ENCODE measurements at places on chromosomes 12 and 14.

DNA sequence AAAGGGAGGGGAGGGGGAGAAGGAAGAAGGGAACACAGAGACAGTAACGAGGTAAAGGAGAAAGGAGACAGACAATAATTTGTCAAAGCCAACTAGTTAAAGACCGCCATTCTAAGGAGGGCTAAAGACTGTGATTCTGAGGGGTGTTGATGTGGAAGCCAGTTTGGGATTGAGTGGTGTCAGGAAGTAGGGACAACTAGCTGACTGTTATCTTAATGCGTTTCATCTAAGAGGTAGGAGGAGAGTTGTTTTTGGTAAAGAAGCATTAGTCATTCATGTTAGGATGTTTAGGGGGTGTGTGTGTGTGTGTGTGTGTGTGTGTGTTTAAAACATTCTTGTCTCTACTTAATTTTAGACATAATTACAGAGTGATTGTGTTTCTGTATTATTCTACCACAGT is 95.0 kb downstream of the INSM2 start:
- H3K27me3 ChIP-seq, result no peaks in the 10 kb centered on the region
- H3K4me3 ChIP-seq, result no peak overlapping the region
- no peak overlapping the region for H3K27ac ChIP-seq
- DNase-seq, result no peak
- peaks cover 5% of the 10 kb centered on the region for H3K4me1 ChIP-seq

GRCh38 chr12:118979763-118980406 is 1.5 kb upstream of the SRRM4 start:
- peaks cover 30% of the 10 kb centered on the region for H3K27me3 ChIP-seq
- no peak overlapping the region for H3K27ac ChIP-seq
- H3K4me1 ChIP-seq, result peaks cover 13% of the 10 kb centered on the region
- no peaks in the 10 kb centered on the region for H3K36me3 ChIP-seq

GRCh38 chr14:54355698-54356097 is 41.1 kb upstream of the CDKN3 start:
- peaks cover 27% of the 10 kb centered on the region for H3K36me3 ChIP-seq
- no peak overlapping the region for H3K27ac ChIP-seq
- peaks cover 31% of the 10 kb centered on the region for H3K4me1 ChIP-seq
- H3K27me3 ChIP-seq, result no peaks in the 10 kb centered on the region

DNA sequence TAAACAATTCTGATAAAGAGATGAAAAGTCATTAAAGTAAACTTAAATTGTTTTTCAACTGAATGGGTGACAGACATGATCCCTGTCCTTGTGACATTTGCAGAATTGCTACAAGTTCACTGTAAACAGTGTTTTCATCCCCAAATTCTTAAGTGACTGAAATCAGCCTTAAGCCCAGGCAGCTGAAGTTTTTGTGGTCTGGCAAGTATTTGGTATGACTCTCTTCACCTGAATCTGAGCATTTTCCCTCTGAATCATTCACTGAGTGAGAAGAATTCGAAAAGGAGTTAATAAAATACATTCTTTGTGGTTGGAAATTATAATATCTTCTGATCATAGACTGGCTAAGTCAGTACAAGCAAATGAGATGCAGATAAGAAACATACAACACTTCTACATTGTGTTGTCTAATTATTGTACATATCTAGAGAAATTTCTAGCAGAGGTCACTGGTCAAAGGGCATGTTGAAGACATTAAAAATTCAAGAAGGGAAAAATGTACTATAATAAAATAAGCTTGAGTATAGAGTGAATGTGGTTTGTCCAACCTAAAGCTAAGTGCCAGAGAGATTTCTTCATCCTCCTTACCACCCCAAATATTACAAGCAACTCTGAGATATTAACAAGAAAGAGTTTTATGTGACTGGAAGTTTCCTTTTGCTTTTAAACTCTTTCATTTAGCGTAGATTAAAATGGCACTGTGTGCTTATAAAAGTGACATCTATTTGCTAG is 177.8 kb upstream of the DIO2 start:
- no peak for DNase-seq
- no peak overlapping the region for H3K27ac ChIP-seq
- H3K4me3 ChIP-seq, result no peak overlapping the region

DNA sequence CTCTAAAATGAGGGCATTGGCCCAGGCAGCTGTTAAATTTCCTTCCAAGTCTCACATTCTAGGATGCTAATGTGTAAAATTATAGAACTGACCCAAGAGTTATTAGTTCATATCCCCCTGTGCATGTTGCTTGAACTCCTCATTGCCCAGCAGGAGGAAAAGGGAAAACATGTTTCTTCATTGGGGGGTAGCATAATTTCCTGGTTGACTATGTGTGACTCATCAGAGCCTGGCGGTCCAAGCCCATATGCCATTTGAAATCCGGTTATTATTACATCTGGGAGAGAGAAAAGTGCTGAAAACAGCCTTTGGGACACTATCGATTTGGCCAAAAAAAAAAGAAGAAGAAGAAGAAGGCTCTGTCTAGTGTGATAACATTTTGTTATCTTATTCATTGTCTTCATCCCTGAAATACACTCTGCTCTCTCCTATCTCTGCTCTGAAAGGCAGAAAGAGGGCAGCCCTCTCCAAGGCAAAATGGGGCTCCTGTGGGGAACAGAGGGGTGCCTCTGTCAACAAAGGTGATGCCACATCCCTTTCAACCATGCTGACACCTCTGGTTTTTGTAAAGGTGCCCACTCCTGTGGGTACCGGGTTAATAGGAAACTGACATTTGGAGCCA is 114.2 kb downstream of the DAD1 start:
- H3K4me1 ChIP-seq, result peaks cover 40% of the 10 kb centered on the region
- no peak overlapping the region for H3K27ac ChIP-seq
- H3K4me3 ChIP-seq, result no peak overlapping the region
- no peak for DNase-seq
- no peaks in the 10 kb centered on the region for H3K36me3 ChIP-seq
- H3K27me3 ChIP-seq, result no peaks in the 10 kb centered on the region

- peaks cover 4% of the 10 kb centered on the region for H3K36me3 ChIP-seq
- peaks cover 7% of the 10 kb centered on the region for H3K27me3 ChIP-seq
- DNase-seq, result no peak
- no peak overlapping the region for H3K4me3 ChIP-seq
- no peaks in the 10 kb centered on the region for H3K4me1 ChIP-seq
These were observed 28.8 kb downstream of the OAS2 start for GRCh38 chr12:113007166-113007565.

DNA sequence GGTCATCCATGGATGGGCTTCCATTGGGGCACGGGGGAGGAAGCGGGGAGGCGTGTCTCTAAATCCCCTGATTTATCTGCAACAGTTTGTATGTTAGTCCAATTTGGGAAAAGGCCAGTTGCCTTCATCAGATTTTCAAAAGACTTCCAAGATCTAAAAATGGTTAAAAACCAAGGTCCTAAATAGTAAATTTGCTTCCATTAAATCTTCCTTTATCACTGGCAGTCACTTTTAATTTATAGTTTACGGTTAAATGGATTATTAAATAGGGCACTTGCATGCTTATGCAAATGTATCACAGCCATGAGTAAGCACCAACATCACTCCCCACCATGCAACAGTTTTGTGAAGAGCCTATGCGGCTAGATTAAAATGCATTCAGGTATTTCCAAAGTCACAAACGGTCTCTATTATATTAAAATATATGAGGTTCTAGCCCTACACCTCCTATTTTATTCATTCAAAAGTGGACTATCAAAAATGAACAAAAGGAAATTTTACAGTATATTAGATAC is 108.2 kb upstream of the GPHB5 start:
- no peaks in the 10 kb centered on the region for H3K27me3 ChIP-seq
- peaks cover 8% of the 10 kb centered on the region for H3K4me1 ChIP-seq
- no peak overlapping the region for H3K27ac ChIP-seq

- peaks cover 13% of the 10 kb centered on the region for H3K4me1 ChIP-seq
- DNase-seq, result no peak
- no peak overlapping the region for H3K4me3 ChIP-seq
- no peaks in the 10 kb centered on the region for H3K36me3 ChIP-seq
These were observed 382.5 kb upstream of the ATP2B1 start for GRCh38 chr12:90090929-90091651.

- peaks cover 3% of the 10 kb centered on the region for H3K36me3 ChIP-seq
- peak overlapping the region; percentile 78 for H3K27ac ChIP-seq
- no peak for DNase-seq
- H3K27me3 ChIP-seq, result no peaks in the 10 kb centered on the region
- H3K4me3 ChIP-seq, result no peak overlapping the region
- peaks cover 19% of the 10 kb centered on the region for H3K4me1 ChIP-seq
These were observed 52.6 kb downstream of the BICDL1 start for GRCh38 chr12:120041386-120042231.

- peaks cover 2% of the 10 kb centered on the region for H3K27me3 ChIP-seq
- no peak for DNase-seq
- H3K4me1 ChIP-seq, result peaks cover 6% of the 10 kb centered on the region
- H3K27ac ChIP-seq, result no peak overlapping the region
These were observed 7.7 kb downstream of the AHNAK2 start for GRCh38 chr14:104970231-104971068.

GRCh38 chr14:52154992-52155650 is 86.3 kb upstream of the NID2 start:
- peaks cover 3% of the 10 kb centered on the region for H3K27me3 ChIP-seq
- no peak for DNase-seq
- H3K27ac ChIP-seq, result no peak overlapping the region
- H3K4me1 ChIP-seq, result no peaks in the 10 kb centered on the region
- H3K4me3 ChIP-seq, result no peak overlapping the region

- H3K4me3 ChIP-seq, result no peak overlapping the region
- H3K36me3 ChIP-seq, result peaks cover 14% of the 10 kb centered on the region
- H3K4me1 ChIP-seq, result peaks cover 12% of the 10 kb centered on the region
- no peaks in the 10 kb centered on the region for H3K27me3 ChIP-seq
- DNase-seq, result no peak
These were observed 47.5 kb downstream of the GARIN6 start for GRCh38 chr12:99695050-99695449.

DNA sequence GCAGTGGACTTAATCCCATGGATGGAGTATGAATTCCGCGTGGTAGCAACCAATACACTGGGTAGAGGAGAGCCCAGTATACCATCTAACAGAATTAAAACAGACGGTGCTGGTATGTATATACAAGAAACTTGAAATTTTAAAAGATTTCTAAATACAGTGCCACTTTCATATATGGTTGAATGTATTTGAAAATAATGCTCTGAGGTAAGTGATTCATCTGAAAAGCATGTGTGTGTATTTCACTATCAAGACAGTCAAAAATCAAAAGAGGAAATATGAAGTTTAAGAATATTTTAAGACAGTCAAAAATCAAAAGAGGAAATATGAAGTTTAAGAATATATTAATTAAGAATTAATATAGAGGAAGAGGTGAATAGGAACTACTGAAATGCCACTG is 195.0 kb upstream of the PDZRN4 start:
- DNase-seq, result no peak
- no peak overlapping the region for H3K27ac ChIP-seq
- peaks cover 9% of the 10 kb centered on the region for H3K4me1 ChIP-seq
- H3K36me3 ChIP-seq, result no peaks in the 10 kb centered on the region

GRCh38 chr12:69066492-69067373 is 133.8 kb upstream of the CPM start:
- no peaks in the 10 kb centered on the region for H3K36me3 ChIP-seq
- no peak overlapping the region for H3K27ac ChIP-seq
- H3K27me3 ChIP-seq, result no peaks in the 10 kb centered on the region
- DNase-seq, result no peak

DNA sequence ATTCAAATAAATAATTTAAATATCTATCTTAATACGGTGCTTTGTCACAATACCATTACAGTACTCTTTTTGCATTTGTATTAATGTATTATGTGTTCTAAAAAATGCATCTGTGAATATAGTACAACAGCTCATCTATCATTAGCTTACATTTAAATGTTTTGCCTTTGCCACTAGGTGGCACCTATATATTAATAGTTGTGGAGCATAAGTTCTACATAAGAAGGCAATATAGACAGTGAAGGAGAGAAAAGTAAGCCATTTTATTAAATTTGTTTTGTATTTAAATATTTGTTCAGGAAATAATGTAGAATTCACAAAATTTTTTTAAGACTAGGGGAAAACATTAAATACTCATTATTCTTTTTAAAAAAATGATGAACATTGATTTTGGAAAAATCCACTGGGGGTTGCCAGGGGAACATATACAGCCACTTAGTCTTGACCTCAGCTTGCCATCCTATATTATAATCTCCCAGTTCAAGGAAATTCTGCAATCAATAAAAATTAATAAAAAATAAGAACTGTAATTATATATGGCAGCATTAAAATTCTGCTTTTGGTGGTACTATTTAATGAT is 9.8 kb downstream of the CCER1 start:
- no peak overlapping the region for H3K4me3 ChIP-seq
- no peaks in the 10 kb centered on the region for H3K27me3 ChIP-seq
- H3K27ac ChIP-seq, result no peak overlapping the region
- peaks cover 4% of the 10 kb centered on the region for H3K4me1 ChIP-seq
- no peaks in the 10 kb centered on the region for H3K36me3 ChIP-seq

- DNase-seq, result no peak
- peaks cover 58% of the 10 kb centered on the region for H3K36me3 ChIP-seq
- H3K4me1 ChIP-seq, result no peaks in the 10 kb centered on the region
- H3K27ac ChIP-seq, result peak overlapping the region; percentile 83
- H3K27me3 ChIP-seq, result no peaks in the 10 kb centered on the region
These were observed 47.6 kb downstream of the SH2B3 start for GRCh38 chr12:111453071-111453989.

- H3K4me3 ChIP-seq, result no peak overlapping the region
- no peaks in the 10 kb centered on the region for H3K36me3 ChIP-seq
- peaks cover 11% of the 10 kb centered on the region for H3K4me1 ChIP-seq
- no peak overlapping the region for H3K27ac ChIP-seq
These were observed 2.2 kb upstream of the KRT80 start for GRCh38 chr12:52193991-52194390.

GRCh38 chr12:53062977-53063707 is 13.3 kb downstream of the TNS2 start:
- peaks cover 41% of the 10 kb centered on the region for H3K27me3 ChIP-seq
- peaks cover 7% of the 10 kb centered on the region for H3K4me1 ChIP-seq
- no peak overlapping the region for H3K4me3 ChIP-seq
- no peaks in the 10 kb centered on the region for H3K36me3 ChIP-seq

GRCh38 chr12:114665411-114666260 is 18.3 kb downstream of the TBX3 start:
- peaks cover 49% of the 10 kb centered on the region for H3K4me1 ChIP-seq
- H3K27me3 ChIP-seq, result peaks cover 97% of the 10 kb centered on the region
- no peaks in the 10 kb centered on the region for H3K36me3 ChIP-seq
- no peak for DNase-seq
- H3K4me3 ChIP-seq, result peak overlapping the region; percentile 57
- no peak overlapping the region for H3K27ac ChIP-seq

- DNase-seq, result no peak
- H3K4me1 ChIP-seq, result peaks cover 4% of the 10 kb centered on the region
- no peaks in the 10 kb centered on the region for H3K36me3 ChIP-seq
- no peaks in the 10 kb centered on the region for H3K27me3 ChIP-seq
These were observed 8.2 kb upstream of the PPP1CC start for GRCh38 chr12:110750784-110751461.

DNA sequence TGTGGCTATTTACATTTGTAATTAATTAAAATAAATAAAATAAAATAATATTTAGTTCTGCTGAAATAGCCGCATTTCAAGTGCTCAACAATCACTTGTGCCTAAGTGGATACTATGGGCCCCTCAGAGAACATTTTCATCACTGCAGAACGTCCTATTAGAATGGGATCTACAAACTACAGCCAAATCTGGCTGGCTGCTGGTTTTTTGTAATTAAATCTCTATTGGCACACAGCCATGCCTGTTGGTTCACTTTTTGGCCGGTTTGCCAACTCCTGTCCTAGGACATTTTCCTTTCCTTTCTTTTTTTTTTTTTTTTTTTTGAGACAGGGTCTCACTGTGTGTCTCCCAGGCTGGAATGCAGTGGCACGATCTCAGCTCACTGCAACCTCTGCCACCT is 9.8 kb downstream of the CCDC63 start:
- H3K36me3 ChIP-seq, result no peaks in the 10 kb centered on the region
- H3K4me3 ChIP-seq, result no peak overlapping the region
- no peak overlapping the region for H3K27ac ChIP-seq
- H3K27me3 ChIP-seq, result no peaks in the 10 kb centered on the region

- H3K4me3 ChIP-seq, result no peak overlapping the region
- H3K36me3 ChIP-seq, result peaks cover 6% of the 10 kb centered on the region
- no peak overlapping the region for H3K27ac ChIP-seq
- DNase-seq, result no peak
- no peaks in the 10 kb centered on the region for H3K27me3 ChIP-seq
These were observed 85.4 kb upstream of the SLC38A2 start for GRCh38 chr12:46457958-46458357.

All from WTC11 (cell line).